ENCODE measurements at places on chromosomes 11 and 22.

DNA sequence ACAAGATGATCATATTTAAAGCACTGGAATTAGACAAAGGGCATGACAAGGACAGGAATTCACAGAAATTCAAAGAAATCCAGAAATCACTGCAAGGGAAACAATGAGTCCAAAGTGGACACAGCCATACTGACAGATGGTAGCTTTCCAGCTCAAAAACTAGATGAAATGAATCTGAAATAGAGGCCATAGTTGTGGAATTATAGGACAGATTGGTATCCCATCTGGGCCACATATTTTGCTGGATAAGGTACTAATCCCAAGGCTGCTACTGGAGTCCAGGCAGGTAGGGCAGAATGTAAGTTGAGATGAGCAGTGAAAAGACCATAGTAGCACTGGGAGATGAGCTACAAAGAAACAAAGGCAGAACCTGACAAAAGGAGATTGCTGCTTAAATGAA, 258.3 kb upstream of the ANO3 start:
- no peak for DNase-seq

DNA sequence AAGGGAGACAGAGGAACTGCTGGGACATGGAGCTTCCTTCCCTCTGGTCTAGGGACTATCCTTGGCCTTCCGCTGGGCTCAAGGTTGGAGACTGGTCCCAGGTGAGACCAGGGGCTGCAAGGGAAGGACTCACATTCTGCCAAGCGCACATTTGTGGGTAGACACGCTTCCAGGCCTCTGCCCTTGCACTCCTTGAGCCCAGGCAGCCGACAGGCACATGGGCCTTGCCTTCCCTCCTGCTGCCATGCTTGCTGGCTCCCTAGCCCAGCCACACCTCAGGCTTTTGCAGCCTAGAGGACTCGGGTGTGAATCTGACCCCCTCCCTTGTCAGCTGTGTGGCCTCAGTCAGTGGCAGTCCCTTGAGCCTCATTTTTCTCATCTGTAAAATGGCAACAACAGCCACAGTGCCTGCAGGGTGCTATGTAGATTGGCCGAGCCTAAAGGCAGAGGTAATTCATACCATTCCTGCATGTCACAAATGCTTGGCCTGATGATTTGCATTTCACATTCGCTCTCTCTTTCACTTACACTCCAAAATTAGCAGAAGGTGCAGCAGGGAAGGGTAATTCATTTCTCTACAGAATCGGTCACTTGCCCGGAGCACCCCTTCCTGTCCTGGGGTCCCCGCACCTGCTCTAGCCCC, 57.6 kb upstream of the NECTIN1 start:
- DNase-seq = no peak

- DNase-seq = peak; percentile 83
Measured at GRCh38 chr22:27512283-27512761, 289.2 kb downstream of the MN1 start.

DNA sequence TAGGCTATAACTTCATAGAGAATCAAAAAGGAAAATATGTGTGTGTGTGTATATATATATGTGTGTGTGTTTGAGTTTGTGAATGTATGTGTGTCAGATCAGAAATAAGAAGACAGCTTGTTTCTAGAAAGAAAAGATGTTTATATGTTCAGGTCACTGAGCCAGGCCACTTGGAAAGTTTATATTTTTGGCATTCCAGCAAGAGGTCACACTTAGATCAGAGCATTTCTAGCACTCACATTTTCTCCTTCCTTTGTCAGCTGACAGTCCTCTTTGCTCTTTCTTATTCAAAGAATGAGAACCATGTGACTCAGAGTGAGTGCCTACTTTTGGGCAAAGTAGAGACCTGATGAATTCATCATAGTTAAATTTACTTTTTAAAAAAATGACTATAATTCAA, 22.9 kb downstream of the RAB38 start:
- no peak for DNase-seq

- no peak for DNase-seq
Measured at GRCh38 chr11:119493712-119494111, 70.7 kb upstream of the THY1 start.

- DNase-seq = no peak
Measured at GRCh38 chr11:79486242-79486984, 45.6 kb upstream of the TENM4 start.

DNA sequence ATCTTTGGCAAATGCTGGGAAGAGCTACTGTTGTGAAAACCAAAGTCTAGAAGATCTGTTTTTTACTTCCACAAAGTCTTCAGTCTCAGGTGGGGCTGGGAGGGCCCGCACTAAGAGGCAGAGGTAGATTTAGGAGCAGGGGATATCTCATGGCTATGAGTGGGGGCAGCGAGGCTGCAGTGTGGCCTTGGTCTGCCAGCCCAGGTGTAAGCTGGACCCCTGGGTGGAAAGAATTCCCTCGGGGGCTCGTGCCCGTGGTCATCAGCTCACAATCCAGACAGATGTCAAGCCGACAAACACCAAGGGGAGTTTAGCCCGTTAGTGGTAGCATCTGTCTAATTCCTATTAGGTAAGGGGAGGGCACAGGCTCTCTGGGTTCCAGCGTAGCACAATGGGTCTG, 9.0 kb downstream of the PKNOX2 start:
- DNase-seq = no peak

DNA sequence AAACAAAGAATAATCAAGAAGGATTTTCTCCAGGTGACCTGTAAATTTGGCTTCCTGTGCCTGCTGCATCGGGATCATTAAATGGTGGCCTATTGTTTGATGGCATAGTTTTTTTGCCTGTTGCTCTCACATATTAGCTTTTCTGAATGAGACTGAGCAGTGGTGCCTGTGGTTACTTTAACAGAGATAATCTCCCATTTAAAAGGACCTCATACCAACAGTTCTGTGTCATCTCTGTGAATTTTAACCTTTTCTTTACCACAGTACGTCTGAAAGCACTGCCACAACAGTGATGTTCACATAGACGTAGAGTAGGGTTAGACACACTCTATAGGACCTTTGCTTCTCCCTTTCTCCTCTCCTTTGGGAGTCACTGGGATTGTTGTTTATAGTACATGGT, 22.9 kb upstream of the RCE1 start:
- DNase-seq = no peak

- DNase-seq = no peak
Measured at GRCh38 chr11:123523539-123523938, 93.5 kb downstream of the GRAMD1B start.

DNA sequence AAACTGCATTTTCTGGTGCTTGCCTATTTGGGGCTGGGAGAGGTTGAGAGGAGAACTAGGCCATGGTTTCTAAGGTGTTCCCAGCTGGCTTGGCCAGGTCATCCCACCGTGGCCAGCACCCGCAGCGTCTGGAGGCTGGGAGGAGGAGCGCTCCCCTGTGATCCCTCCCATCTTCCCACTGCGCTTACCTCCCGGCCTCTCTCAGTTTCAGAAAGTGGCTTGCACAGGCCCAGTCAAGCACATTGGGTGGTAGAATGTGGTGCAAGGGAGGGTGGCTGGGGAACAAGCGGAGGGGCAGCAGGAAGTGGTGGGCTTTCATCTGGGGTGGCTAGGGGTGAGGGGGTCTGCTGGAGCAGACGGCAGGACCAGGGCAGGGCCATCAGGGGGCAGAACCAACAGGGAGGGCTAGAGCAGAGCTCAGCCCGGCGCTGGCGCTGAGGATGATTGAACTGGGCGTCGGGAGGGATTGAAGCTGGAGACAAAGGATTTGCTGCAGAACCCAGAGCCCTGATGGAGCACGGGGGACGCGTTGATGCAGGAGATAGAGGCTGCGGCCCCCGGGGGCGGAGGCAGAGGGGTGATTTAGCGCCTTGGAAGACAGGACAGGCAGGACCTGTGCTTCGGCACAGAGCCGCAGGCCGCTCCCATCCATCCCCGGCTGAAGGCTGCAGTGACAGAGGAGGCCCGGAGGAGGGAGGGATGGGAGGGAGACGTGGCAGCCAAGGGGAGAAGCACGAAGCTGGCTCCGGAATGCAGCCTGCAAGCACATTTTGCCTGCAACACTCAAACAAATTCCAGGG, 76.0 kb downstream of the TRIM29 start:
- no peak for DNase-seq

- DNase-seq = no peak
Measured at GRCh38 chr11:26700574-26701235, 21.2 kb downstream of the SLC5A12 start.

- DNase-seq = no peak
Measured at GRCh38 chr22:35802885-35803284, 85.2 kb downstream of the APOL5 start.

- DNase-seq = no peak
Measured at GRCh38 chr11:62792202-62792575, 383 bp upstream of the TMEM223 start.

DNA sequence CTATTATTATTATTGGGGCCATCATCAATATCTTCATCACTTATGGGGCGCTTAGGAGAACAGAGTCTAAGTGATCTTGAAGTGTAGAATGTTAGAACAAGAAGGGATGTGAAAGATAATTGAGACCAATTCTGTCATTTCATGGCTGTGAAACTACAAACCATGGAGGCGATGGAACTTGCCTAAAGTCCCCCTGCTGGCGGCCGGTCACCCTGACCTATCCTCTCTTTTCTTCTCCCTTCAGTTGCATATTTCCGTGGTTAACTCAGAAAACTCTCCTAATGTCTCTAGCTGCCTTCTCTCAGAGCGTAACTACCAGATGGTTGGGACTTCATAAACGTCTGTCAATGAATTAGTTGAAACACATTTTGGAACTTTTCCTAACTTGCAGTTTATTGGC, 6.6 kb upstream of the OR4B1 start:
- no peak for DNase-seq

GRCh38 chr11:8654503-8654902, 28.0 kb downstream of the TRIM66 start:
- DNase-seq = no peak

DNA sequence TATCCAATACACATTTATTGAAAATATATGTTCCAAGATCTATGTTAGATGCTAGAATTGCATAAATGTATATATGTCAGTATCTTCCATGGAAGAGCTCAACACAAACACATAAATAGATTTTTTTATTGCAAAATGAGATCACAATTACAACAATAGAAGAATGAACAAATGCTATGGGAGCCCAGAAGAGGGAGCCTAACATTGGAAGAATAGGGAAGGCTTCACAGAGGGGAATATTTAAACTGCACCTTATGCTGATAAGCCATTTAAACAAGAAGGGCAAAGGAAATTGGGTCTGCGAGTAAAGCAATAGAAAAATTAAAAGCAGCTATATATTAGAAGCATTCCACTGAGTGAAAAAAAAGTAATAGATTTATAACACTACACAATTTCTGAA, 96.1 kb upstream of the LRRC55 start:
- no peak for DNase-seq

All from AG04450 (cell line).